ENCODE measurements at places on chromosomes 1 and 21. TPM values are rescaled to one million over a fixed set of nuclear protein-coding genes. Genes with fewer than 3 reads are reported as not detected.

DNA sequence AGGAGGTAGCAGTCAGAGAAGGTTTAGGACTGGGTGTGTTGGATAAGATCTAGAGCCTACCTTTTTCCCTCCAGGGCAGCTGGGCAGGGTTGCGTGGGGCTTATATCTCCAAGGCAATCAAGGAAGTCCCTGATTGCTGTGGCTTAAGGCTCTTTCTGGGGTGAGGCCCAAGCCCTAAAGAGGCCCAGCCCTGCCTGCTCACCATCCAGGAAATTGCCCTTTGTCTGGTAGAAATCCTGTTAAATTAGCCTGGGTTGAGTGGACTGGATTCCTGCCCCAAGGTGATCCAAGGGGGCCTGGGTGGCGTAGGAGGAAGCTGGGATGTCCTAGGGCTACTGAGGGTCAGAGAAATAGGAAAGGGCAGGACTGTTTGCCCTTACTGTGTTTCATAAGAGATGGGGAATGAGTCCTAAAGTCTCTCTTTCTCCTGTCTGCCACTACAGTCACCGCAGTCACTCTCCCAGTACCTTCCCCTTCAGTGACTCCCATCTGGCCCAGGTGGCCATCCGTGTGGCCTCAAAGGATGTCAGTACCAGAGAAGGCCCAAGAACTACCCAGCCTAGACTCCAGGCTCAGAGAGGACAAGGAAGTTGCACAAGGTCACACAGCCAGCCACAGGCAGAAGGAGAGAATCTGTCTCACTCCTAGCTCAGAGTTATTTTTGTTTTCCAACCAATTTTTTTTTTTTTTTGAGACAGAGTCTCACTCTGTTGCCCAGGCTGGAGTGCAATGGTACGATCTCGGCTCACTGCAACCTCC, 25.8 kb downstream of the MFSD2A start:
- no peaks in the 10 kb centered on the region for H3K27me3 ChIP-seq
- H3K27ac ChIP-seq = no peak overlapping the region
- no peak for DNase-seq
- no peaks in the 10 kb centered on the region for H3K4me1 ChIP-seq
- H3K36me3 ChIP-seq = no peaks in the 10 kb centered on the region
- H3K4me3 ChIP-seq = no peak overlapping the region

GRCh38 chr1:57485643-57486042, 61.8 kb upstream of the DAB1 start:
- no peak for DNase-seq
- H3K27me3 ChIP-seq = no peaks in the 10 kb centered on the region
- no peak overlapping the region for H3K4me3 ChIP-seq

GRCh38 chr1:94504601-94505000, 37.0 kb downstream of the F3 start:
- no peak overlapping the region for H3K4me3 ChIP-seq
- H3K27me3 ChIP-seq = peaks cover 5% of the 10 kb centered on the region
- H3K27ac ChIP-seq = peak overlapping the region; percentile 6

DNA sequence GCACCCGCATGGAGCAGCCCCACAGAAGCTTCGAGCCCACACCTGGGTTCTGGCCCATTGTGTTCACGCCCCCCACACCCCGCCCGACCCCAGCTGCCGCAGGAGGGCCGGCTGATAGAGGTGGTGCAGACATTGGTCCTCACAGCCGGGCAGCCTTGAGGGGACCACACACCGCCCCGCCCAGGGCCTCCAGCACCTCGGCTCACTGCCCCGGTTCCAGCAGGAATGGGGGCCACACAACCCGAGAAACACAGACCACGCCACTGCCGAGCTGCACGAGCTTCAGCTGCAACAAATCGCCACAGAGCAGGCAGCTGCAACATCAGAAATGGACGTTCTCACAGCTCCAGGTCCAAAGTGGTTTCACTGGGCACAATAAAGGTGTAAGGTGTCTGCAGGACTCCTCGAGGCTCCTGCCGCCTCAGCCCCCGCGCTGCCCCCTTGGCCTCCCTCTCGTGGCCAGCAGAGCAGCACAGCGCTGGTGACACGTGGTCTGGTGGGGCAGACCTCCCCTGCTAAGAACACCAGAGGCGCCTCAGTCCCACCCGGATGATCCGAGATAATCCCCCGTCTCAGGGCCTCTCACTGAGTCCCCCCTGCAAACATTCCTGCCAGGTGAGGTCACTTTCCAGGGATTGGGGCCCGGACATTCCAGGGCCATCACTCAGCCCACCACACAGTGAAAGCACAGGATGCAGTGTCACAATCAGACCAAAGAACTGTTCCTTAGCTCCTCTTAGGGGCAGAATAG, 62.3 kb upstream of the ADARB1 start:
- peaks cover 5% of the 10 kb centered on the region for H3K27me3 ChIP-seq
- peak; percentile 34 for DNase-seq
- no peak overlapping the region for H3K27ac ChIP-seq
- H3K4me3 ChIP-seq = no peak overlapping the region
- H3K36me3 ChIP-seq = no peaks in the 10 kb centered on the region
- peaks cover 45% of the 10 kb centered on the region for H3K4me1 ChIP-seq

DNA sequence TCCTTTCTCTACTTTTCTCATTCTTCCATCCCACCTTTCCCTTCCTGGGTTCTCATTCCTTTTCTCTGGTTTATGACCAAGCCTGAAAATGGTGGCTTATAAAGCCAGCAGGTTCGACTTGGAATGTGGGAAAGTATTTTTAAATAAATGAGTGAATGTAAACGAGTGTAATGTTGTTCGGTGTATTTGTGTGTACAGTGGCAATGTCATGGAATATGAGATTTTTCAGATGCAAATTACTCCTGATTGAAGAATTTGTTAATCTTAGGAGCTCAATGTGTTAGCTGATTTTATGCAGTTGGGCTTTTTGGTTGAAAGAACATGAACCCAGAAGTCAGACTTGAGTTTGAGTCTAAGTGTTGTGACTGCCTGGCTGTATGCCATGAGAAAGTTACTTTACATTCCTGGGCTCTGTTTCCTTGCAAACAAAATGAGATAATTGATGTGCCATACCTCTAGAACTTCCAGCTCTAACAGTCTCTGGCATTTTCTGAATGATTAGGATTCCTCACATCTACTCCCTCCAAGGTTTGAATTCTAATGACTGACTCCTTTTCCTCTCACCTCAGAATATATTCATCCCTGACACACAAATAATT, 6.6 kb downstream of the SGIP1 start:
- no peak overlapping the region for H3K27ac ChIP-seq
- peaks cover 6% of the 10 kb centered on the region for H3K4me1 ChIP-seq
- no peaks in the 10 kb centered on the region for H3K27me3 ChIP-seq
- no peak overlapping the region for H3K4me3 ChIP-seq
- no peaks in the 10 kb centered on the region for H3K36me3 ChIP-seq

Gene FCGR2B
- not detected for total RNA-seq
